Esophagus mucosa (tissue), 1 donor: ENCODE measurements at places on chromosomes 4 and X. TPM values are rescaled to one million over a fixed set of nuclear protein-coding genes. Genes with fewer than 3 reads are reported as not detected.

MAGEC1 gene
- total RNA-seq, result not detected

PPP1R2C gene
- not detected for total RNA-seq

TRIM2 gene
- 9.0 TPM for total RNA-seq

TMPRSS11D gene
- total RNA-seq, result 196 TPM

HOPX gene
- 249 TPM for total RNA-seq

SPANXA2 gene
- total RNA-seq, result not detected

LIMCH1 gene
- total RNA-seq, result 15.5 TPM

SHOX gene
- not detected for total RNA-seq

PHKA1 gene
- 6.7 TPM for total RNA-seq

SERPINA7 gene
- total RNA-seq, result not detected

ODAPH gene
- total RNA-seq, result 0.12 TPM

CSN1S1 gene
- not detected for total RNA-seq

CT45A3 gene
- total RNA-seq, result not detected

OPHN1 gene
- total RNA-seq, result 4.7 TPM

PGAM4 gene
- 0.44 TPM for total RNA-seq

CXXC4 gene
- 0.12 TPM for total RNA-seq

CPXCR1 gene
- not detected for total RNA-seq

PLXNB3 gene
- 11.2 TPM for total RNA-seq

PHOX2B gene
- total RNA-seq, result not detected

DDX53 gene
- not detected for total RNA-seq

PLAC8 gene
- total RNA-seq, result 11.2 TPM
